ENCODE measurements at places on chromosomes 3 and 15. TPM values are rescaled to one million over a fixed set of nuclear protein-coding genes. Genes with fewer than 3 reads are reported as not detected.

DNA sequence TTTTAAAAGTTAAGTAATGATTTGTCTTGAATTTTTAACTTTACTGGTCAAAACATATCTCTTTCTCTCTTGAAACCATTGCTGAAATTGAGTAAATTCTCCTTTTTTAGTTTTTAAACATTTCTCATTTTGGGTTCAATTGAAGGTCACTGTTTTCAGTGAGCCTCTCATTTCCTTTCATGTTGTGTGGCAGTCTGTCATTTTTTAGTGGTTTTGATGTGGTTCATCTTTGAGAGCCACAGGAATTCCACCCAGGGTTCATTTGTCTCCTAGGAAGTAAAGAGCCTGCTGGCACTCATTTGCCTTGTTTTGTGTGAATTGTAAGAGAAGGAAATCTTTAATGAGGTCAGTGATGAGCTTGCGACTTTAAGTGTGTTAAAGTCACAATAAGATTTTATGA, 10.4 kb downstream of the CLDN11 start:
- no peak for DNase-seq

DNA sequence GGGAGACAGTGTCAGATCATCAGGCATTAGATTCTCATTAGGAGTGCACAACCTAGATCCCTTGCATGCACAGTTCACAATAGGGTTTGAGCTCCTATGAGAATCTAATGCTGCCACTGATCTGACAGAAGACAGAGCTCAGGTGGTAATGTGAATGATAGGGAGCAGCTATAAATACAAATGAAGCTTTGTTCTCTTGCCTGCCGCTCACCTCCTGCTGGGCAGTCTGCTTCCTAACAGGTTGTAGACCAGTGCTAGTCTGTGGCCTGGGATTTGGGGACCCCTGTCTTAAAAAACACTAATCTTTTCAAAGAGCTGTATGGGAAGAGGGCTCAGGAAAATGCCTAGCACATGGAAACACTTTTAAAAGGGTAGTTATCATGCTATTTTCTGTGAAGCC, 50.9 kb upstream of the PARP14 start:
- no peak for DNase-seq

DNA sequence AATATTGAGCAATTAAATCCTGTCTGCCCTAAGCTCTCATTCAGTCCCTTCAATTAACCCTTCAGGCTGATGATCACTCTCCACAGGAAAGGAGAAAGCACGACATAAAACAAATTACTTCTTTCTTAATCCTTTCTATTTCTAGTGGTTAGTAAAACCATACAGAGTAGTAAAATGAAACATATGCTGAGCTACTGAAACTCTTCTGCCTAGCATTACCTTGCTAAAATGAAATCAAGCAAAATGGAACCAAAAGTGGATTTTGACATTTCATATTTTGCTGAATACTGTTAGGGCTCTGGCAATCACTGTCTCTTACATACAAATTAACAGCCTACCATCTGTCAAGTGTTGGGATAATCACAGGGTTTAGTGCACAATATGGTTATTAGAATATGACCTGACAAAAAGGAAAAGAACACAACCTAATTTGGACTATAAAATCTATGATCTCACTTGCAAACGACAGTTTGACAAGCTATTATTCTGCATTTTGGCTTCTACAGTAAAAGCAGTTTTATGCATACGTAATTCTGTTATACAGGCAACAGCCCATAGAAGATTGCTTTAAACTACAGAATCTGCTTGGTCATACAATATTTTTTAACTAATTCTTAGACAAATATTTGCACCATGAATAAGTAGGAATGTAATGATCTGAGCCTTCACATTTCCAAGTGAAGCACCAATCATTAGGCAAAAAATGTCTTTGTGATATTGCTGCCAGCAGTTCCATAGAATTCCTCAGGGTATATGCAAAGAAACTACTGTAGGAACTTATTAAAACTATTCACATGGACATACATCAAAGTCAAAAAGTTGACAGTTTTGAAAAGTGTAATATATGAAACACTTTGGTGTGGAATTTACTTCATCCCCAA, 105.0 kb downstream of the FHIT start:
- DNase-seq, result no peak

DLEC1 gene
- total RNA-seq, result 0.17 TPM

LSAMP gene
- 0.05 TPM for total RNA-seq

GABRA5 gene
- not detected for total RNA-seq

SEC11A gene
- total RNA-seq, result 90.2 TPM

RTP3 gene
- 35.1 TPM for total RNA-seq
